ENCODE measurements at places on chromosomes 12 and 14.

GRCh38 chr12:30811966-30812365, 57.2 kb upstream of the CAPRIN2 start:
- DNase-seq: no peak

- DNase-seq: no peak
Observed at GRCh38 chr12:128729628-128730121, 94.1 kb downstream of the SLC15A4 start.

DNA sequence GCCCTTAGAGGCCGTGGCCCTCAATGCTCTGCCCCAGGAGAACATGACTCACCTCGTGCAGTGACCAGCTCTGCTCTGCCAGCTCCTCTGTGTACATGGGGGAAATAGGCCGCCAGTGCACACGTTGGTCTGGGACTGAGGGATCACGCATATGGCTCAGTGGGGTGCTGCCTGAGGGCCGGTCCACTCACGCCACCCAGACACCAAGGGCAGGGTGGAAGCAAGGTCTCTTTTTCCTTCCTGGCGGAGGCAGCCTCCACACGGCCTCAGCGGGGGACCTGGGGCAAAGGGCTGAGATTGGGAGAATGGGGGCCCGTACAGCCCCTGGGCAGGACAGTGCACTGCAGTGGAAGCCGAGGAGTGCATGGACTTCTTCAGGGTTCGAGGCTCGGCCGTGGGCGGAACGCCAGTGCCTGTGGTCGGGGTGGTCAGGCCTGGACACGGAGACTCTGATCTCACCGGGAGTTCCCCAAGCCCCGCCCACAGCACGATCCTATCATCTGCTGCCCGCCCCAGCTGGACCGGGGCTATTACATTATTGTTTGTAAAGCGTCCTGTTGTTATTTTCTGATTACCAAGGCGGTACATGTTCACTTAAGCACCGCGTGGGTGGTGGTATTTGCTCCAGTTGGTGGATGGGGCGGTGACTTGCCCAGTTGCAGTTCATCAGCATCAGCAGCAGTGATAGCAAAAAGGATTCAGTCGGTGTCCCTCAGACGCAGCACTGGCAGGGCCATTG, 38.8 kb upstream of the TDRD9 start:
- no peak for DNase-seq

DNA sequence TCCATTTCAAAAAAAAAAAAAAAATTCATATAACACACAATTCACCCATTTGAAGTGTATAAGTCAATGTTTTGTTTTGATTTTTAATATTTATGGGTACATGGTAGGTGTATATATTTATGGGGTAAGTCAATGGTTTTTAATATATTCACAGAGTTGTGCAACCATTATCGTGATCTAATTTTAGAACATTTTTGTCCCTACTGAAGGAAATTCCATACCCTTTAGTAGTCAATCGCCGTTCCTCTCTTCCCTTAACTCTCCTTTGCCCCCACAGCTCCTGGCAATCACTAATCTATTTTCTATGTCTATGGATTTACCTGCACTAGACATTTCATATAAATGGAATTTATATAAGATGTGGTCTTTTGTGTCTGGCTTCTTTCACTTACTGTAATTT, 92.8 kb downstream of the TRAFD1 start:
- no peak for DNase-seq

DNA sequence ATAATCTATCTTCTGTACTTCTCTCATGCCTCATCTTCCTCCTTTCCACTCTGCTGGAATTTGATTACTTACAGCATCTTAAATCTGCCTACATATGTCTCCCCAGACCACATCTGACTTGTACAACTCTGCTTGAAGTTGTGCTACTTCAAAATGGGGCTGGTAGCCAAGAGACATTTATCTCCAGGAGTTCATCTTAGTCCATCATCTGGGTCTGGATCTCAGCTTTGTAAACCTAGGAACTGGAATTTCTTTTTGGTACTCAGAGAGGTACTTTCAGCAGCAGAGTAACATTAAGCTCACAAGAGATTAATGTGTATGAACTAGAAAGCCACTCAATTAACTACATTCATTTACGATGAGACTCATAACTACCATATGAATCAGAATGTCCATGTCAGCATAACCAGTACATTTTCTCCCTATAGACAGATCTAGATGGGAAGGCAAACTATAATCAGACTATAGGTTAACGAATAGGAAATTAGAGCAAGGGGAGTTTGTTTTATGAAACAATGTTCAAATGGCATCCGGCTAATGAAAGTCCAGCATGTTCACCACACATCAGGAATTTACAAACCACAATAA, 178.8 kb downstream of the CEP128 start:
- DNase-seq: no peak

DNA sequence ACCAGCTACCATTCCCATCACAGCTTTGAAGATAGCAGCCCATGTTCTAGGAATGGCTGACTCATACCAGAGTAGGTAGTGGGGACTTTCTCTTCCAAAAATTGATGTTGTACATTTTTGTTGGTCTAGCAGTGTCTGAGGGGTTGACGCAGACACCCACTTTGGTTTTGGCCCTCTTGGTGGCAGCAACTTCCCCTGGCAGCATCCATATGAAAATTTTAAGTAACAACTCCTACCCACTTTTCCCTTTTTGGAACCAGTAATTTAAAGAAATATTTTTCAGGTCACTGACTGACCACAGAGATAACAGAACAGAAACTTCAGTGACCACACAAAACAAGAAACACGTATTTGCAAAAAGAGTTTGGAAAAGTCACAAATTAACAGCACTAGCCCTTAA, 162.0 kb upstream of the TMCC3 start:
- DNase-seq: no peak

DNA sequence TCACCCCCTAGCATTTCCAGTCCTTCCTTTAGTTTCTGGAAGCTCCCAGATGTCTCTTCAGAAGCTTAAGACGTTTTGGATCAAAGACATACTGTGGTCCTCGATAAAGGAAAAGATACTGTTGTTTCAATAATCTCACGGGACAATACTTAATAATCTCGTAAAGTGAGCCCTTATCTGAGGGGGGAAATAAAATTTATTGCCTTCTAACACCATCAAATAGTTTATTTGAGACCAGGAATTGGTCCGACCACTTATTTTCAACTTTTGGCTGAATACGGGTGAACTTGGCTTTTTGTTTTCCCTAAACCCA, 640 bp upstream of the G2E3 start:
- DNase-seq: no peak

DNA sequence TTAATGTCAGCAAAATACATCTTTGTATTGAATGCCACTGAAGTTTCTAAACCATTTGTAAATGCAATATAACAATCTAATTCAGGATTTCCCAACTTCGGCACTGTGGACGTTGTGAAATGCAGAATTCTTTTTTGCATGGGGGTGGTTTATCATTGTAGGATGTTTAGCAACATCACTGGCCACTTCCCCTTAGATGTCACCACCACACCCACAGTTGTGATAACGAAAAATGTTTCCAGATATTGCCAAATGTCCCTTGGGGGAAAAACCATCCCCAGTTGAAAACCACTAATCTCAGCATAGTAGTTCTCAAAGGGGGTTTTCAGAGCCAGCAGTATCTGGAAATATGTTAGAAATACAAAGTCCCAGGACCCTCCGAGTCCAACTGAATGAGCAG, 203.3 kb downstream of the NAV3 start:
- no peak for DNase-seq

GRCh38 chr14:24693983-24694382, 60.0 kb upstream of the GZMB start:
- no peak for DNase-seq

- no peak for DNase-seq
Observed at GRCh38 chr12:99436584-99436983, 211.0 kb upstream of the GARIN6 start.

DNA sequence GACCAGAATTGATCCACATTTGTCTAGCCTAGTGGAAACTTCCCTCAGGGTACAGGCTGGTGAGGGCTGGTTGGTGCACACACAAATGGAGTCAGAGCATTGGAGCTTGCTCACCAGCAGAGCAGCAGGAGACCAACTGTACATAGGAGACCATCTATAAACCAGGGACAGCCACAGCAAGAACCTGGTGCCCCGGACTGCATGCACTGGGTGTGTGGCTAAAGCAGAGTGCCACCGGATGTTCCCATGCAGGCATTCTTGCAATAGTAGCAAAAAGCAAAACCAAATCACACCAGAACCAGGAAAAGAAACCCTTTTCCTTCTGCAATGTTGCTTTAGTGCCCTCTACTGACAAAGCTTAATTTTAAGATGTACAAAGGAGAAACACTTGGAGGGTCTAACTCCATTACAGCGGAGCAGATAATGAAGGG, 136.4 kb downstream of the MDGA2 start:
- no peak for DNase-seq

DNA sequence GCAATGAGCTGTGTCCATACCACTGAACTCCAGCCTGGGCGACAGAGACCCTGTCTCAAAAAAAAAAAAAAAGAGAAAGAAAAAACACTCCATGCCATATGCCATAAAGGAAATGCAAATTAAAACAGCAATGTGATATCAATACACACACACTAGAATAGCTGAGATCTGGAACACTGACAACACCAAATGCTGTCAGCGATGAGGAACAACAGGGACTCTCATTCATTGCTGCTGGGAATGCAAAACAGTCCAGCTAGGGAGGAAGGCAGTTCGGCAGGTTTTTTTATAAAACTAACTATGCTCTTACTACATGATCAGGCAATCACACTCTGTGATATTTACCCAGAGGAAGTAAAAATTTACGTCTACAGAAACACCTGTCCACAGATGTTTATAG, 3.4 kb upstream of the ABCB9 start:
- no peak for DNase-seq

DNA sequence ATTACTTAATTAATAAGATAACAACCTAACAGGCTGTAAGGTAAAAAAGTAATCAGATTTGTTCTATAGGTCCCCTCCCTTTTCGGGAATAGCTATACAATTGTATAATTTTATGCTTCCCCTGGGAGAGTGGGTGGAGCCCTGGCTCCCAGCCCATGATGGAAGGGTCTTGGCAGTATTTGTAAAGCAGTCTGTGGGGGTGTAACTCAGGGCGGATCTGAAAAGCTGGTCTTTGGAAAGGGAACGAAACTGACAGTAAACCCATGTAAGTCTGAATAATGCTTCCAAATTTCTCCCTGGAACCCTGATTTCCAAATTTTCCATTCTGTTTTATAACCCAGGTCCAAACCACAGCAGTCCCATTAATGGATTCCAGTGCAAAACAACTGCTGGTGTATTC, 110.4 kb downstream of the DAD1 start:
- DNase-seq: no peak

DNA sequence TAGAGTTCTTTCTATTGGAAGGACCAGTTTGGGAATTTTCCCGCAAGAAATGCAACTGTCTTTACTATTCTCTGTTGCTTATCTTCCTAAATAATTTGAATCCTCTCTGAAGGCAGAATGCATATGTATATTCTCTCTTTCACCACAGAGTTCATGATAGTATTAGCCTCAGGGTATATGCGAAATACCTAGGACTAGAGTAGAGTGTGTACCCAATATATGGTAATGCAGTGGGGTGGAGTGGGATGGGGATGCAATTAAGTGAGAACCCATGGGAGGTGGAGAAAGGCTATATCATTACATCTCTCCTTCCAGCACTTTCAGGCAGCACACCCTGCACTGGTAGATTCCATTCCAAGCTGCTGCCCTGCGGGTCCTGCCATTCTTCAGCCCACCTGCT, 207.3 kb downstream of the ANO2 start:
- DNase-seq: no peak

GRCh38 chr12:100533376-100533775, 40.1 kb upstream of the GAS2L3 start:
- no peak for DNase-seq

- DNase-seq: no peak
Observed at GRCh38 chr14:75141967-75142366, 15.1 kb upstream of the NEK9 start.

DNA sequence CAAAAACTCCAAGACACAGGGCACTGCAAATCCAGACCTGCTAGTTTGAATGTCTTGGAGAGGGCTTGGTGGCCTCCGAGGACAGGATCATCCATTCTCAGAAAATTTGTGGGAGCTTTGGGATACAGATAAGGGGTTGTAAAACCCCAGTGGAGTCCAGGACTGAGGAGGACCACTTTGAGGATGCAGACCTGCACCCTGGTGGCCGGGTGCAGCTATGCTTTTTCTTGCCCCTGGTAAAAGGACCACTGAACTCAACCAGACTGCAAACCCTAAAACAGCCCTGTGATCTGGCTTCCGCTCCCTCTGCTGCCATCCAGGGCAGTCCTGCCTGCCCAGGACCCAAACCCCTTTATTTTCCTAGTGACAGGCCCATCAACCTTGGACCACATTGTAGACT, 169.5 kb upstream of the DAAM1 start:
- no peak for DNase-seq

DNA sequence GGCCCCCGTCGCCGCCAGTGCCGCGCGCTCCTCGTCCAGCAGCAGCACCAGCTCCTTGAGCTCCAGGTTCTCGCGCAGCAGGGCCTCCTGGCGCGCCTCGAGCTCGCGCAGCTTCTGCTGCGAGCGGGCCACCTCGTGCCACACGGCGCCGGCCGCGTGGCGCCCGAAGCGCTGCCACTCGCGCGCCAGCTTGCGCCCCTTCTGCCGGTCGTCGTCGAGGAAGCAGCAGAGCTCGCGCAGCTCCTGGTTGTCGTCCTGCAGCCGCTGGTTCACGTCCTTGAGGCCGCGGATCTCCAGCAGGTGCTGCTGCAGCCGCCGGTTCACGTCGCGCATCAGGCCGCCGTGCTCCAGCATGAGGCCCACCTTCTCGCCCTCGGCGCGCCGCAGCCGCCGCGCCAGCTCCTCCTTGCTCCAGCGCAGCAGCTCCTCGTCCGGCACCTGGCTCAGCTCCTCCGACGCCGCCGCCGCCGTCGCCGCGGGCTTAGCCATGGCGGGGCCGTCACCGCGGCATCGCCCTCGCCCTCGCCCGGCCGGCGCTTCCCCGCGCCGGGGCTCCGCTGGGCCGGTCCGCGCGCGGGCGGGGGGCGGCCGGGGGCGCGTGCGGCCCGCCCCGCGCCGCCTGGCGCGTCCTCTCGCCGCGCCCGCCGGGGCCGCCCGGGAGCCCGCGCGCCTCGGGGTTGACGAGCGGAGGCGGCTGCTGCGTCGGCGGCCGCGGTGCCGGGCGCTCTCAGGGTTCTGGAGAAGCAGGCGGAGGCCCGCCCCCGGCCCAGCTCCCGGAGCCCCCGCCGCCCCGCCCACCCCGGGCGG, at the start of gene CCDC85C:
Gene CCDC85C (minus strand): TSS at position 737 of the 807 bp plus-strand sequence. CDS start 248 bp downstream, at position 489.
- DNase-seq: no peak

GRCh38 chr14:68938271-68939150, 40.6 kb downstream of the ACTN1 start:
- DNase-seq: no peak

GRCh38 chr12:100101000-100101399, 41.7 kb downstream of the BLTP3B start:
- no peak for DNase-seq

DNA sequence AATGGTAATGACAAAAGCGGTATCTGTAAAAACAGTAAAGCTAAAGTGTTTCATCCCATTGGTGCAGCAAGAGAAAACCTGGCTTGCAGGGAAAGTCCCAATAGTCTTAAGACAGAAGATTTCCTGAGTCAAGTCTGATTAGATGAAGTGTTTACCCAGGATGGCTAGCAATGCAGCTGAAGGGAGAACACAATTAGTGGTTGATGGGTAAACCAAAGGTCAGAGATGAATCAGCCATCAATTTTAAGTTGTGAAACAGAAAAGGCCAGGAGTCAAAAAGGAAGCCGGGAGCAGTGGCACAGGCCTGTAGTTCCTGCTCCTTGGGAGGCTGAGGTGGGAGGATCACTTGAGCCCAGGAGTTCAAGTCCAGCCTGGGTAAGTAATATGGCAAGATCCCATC, 52.6 kb downstream of the SEC23A start:
- DNase-seq: no peak

GRCh38 chr12:24823808-24824515, 124.9 kb downstream of the BCAT1 start:
- DNase-seq: no peak

GRCh38 chr14:56199095-56199981, 81.1 kb downstream of the PELI2 start:
- DNase-seq: no peak
